ENCODE measurements at places on chromosomes 11 and 22. TPM values are rescaled to one million over a fixed set of nuclear protein-coding genes. Genes with fewer than 3 reads are reported as not detected.

The DUSP18 gene
- polyA plus RNA-seq, result 53.9 TPM

The ACR gene
- 181 TPM for polyA plus RNA-seq

DNA sequence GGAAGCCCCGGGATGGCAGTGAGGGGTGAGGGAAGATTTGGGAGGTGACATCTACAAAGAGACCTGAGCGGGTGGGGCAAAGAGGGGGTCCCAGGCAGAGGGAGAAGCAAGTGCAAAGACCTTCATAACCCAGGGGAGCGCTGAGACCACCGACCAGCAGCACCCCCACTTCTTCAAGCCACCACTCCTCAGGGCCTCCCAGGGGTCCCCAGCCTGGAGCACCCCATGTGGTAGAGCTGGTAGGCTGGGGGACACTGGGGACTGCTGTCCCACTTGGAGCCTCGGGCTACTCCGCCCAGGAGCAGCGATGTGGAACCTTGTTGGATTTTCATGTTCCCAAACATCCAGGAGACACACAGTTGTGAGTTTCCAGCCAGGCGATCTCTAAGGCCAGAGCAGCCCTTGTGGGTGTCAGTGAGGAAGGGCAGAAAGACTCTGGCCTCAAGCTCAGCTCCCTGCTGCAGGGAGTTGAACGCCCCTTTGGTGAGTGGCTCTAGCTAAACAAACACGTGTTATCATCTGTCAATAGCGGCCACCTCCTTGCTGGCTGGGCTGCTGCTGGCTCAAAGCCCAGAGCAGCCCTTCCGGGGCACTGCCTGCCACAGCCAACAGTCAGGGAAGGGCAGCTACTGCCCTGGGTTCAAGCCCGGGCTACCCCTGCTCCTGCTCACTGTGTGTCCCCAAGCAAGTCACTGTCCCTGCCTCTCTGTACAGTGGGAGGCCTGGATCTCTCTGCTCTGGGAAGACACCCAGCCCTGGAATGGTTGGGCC, 25.7 kb upstream of the CHKA start:
- DNase-seq, result peak; percentile 47

- DNase-seq, result no peak
These were observed 47.6 kb upstream of the VPREB1 start for GRCh38 chr22:22196833-22197477.

DNA sequence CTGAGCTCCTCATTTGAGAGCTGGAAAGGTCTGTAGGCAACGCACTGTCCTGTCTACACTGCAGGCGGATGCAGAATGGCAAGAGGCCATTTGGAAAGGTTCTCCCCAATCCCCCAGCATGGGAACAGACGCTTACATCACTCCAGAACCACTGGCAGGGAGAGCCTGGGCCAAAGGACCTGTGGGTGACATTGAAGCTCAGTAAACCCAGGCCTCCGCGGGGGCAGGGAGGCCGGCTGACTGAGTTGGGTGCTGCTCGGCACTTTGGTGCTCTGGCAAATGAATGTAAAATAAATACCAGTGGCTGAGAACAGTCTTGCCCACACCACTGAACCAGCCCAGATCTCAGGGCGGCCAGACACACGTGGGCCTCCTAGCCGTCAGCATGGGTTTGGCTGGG, 22.4 kb downstream of the TOM1 start:
- DNase-seq, result no peak

DNA sequence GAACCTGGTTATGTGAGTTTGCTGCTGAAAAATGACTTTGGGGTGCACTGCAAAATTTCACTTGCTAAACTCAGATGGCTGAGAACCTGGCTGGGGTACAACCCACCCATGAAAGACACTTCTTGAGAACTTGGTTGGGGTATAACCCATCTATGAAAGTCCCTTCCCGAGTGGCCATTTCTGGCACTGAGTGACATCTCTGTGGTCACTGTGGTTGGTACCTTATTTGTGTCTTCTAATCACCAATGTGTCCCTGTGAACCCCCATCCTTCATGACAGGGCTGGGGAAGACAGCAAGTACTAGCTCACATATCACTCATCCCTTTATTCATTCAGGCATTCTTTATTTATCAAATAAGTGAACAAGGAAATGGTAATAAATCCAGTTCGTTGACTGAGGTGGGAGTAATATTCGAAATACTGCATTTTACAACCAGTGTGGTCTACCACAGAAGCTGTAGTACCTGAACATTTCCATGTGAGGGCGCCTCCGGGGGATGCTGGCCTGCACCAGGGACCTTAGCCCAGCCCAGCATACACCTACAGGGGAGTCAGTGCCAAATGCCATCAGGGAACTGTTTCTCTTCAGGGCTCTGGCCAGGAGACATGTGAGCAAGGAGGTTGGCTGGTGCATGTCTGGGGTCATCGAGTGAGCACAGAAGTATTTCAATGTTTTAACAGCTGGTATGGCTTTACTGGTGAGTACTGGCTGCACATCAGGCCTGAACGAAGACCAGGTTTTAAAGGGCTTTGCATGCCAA, 122.1 kb downstream of the CSNK2A3 start:
- peak; percentile 26 for DNase-seq
